NCI-H2081 (cell line): ENCODE measurements at places on chromosomes 5 and 9.

- DNase-seq, result no peak
These were observed 88.2 kb downstream of the GAS1 start for GRCh38 chr9:86859056-86859455.

GRCh38 chr5:177404641-177405179 lies 4.2 kb upstream of the PFN3 start:
- DNase-seq, result peak; percentile 14

DNA sequence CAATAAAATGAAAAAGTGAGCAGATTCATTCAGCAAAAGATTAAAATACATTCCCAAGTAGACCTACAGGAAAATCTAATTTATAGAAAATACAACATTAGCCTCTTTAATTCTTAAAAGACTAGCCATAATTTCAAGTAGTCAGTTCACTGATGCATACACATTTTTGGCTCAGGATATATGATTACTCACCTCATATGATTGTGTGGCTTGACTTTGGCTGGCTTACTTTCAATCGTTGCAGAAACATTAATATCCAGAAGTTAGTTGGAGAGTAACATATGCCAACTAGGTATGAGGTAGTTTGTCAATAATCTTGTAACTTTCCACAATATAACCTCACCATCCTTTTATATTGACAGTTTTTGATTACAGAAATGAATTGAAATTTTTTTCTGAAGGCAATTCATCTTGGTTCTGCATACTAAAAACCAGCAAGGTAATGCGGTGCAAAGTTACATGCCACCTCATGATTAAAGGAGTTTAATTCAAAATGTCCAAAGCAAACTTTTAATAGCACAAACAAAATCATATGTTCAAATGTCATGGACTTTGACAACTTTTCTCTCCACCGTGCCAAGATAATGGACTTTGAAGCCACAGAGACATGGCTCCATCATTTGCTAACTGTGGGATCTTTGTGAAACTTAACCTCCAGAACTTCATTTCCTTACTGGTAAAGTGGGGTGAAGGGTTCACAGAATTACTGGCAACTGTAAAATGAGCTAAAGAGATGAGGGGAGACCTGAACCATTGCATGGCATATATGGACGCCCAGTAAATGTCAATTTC lies 76.6 kb upstream of the PAM start:
- DNase-seq, result no peak

- no peak for DNase-seq
These were observed 12.5 kb upstream of the RAPGEF1 start for GRCh38 chr9:131752231-131752884.

DNA sequence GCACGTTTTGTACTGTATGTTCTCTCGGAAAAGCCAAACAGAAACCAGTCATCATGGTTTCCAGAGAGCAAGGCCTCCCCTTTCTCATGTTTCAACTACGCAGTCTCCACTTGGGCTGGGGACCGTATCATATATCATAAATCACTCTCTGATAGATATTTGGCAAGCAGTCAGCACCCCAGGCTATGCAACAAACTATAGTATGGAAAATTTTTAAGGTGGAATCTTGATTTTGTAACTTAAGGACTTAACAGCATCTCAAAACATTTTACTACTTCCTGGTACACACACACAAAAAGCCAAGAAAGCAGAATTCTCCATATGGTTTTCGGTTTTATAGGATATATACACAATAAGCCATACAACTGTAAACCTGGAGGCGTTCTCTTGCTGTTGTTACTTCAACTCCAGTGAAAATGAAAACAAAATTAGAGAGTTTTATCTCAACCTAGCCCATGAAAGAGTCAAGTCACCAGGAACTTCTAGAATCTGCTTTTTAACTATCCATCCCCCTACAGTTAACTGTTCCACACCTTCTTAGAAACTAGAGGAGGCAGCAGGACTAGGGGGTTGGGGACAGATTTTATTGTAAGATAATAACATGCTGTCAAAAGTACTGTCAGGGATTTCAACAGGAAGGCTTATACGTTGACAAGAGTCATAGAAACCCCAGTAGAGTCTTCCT lies 283.4 kb downstream of the NFIB start:
- peak; percentile 57 for DNase-seq

DNA sequence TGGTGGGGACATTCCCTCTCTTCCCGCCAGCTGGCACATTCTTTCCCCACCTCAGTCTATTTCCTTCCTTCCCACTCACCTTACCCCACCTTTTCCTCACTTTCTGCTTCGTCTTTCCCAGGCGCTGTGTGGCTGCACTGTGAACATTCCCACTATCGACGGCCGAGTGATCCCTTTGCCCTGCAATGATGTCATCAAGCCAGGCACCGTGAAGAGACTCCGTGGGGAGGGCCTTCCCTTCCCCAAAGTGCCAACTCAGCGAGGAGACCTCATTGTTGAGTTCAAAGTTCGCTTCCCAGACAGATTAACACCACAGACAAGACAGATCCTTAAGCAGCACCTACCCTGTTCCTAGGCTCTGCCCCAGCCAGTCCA lies 7.3 kb downstream of the DNAJB5 start:
- no peak for DNase-seq

DNA sequence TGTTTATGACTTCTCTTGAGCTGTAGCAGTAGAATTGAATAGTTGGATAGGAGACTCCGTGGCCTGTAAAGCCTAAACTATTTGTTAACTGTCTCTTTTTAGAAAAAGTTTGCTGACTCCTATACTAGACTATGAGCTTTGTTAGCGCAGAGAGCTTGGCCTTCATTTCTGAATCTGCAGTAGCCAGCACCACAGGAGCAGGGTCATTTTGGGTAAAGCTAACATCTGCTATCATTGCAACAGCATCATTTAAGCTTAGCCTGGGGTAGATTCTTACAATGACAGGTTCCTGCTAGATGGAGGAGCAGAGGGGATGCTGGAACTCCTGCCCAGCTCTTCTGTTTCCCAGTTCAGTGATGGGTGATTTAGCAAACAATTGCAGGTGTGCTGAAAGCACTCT lies 133.7 kb upstream of the ASTN2 start:
- DNase-seq, result no peak

GRCh38 chr5:151952238-151952637 lies 27.6 kb upstream of the GLRA1 start:
- no peak for DNase-seq

- no peak for DNase-seq
These were observed 31.2 kb downstream of the KCNMB1 start for GRCh38 chr5:170357955-170358444.

GRCh38 chr9:107942856-107943255 lies 453.3 kb upstream of the KLF4 start:
- DNase-seq, result no peak

DNA sequence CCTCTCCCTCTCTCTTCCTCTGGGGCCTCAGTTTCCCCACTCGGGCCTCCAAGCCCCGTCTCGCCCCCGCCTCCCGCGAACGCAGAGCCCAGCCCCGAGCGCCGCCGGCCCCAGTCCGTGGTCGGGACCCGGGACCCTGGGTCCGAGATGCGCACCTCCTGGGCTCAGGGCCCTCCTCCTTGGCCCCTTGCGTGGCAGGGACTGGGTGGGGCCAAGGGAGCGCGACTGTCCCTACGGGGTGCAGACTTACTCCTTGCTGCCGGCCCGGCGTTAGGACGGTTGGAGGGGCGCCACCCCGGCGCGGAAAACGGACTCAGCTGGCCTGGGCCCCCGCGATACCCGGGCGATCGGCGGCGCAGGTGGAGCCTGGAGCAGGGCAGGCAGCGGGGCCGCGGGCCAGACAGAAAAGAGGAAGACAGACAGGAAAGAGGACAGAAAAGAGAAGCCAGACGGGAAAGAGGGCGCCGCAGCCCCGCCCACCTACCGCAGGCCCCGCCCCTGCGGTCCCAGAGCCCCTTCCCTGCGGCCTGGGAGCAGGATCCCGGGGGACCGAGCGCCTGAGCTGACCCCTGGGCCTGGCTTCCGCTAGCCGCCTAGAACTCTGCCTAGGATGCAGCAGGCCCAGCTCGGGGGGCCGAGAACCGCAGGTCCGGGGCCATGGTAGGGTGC lies at the start of gene GBGT1:
Gene GBGT1 (minus strand): TSS at position 411 of the 669 bp plus-strand sequence. CDS start 1,502 bp downstream, outside the sequence.
- DNase-seq, result no peak
